ENCODE measurements at places on chromosomes 4 and X.

DNA sequence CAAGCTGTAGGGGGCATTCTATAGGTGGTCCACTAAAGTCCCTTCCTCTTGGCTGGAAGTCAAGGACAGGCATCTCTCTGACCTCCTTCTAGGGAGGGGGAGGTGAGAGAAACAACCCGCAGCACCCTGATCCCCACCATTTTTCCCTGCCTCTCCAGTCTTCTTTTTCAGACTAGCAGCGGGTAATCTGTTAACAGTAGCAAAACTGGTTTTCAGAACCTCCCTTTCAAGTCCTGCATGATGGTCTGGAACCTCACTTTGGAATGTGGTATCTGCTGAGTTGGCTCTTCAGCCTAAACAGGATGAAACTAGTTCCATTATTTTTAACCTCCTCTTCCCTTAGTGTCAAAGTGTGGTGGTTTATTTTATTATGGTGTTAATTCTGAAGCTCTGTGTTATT, 196.0 kb downstream of the NWD2 start:
- no peak for DNase-seq

- DNase-seq = no peak
Observed at GRCh38 chrX:20352504-20352903, 85.8 kb upstream of the RPS6KA3 start.

DNA sequence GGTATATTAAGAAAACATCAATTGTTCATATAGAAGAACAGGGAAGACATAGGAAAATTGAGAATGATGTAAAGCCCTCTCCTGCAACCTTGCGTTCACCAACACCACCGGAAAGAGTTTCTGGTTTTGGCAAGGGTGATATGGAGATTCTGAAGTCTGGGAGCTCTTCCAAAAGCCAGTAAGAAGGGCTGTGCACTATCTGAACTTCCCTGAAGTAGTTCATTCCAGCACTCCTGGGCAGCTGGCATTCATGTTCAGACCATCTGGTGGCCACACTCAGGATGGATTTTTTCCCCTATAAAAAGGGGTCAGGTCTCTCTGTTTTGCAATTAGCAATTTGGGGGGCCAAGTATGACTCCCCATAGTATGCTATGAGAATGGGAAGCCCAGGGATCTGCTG, 15.4 kb upstream of the TLR2 start:
- DNase-seq = no peak

- no peak for DNase-seq
Observed at GRCh38 chr4:7842384-7843279, 97.0 kb downstream of the AFAP1 start.
